ENCODE measurements at places on chromosomes 1 and 21.
A peak's percentile ranks its signal among the peaks of the same experiment; 100 is the strongest.

- no peak for DNase-seq
Measured at GRCh38 chr1:192787914-192788585, 20.8 kb upstream of the RGS2 start.

DNA sequence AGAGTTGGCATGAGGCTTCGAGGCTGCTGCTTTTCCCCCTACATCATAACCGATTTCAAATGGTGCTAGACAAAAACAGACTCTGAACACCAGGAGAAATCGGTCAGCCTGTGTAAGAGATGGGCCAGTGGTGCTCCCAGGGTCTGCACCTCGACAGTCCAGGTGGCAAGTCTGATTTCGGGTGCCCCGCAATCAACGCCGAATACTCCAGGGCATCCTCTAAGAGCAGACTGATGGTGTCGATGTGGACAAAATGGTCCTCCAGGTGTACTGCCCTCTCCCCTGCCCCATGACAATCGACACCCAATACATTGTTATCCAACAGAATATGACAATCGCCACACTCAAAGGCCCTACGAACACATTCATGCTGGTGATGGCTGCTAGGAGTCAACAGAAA is 50.0 kb downstream of the CD46 start:
- DNase-seq = no peak

- no peak for DNase-seq
Measured at GRCh38 chr1:165549973-165550372, 6.2 kb downstream of the LRRC52 start.

DNA sequence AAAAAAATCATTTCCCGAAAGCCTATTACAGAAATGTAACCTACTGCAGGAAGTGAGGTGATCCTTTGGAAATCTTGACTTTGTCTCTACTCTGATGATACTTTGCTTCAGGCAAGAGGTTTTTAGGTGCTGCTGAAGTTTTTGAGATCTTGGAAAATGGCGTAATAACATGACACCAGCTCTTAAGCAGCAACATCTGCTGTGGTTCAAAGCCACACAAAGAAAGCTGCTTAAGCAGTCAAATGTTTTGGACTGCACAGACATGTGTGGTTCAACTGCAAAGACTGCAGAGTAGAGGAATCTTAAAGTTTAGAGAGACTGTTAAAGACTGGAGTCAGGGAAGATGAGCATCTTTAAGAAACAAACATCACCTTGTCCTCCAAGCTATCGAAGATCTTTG is 139.0 kb downstream of the RASAL2 start:
- DNase-seq = no peak

DNA sequence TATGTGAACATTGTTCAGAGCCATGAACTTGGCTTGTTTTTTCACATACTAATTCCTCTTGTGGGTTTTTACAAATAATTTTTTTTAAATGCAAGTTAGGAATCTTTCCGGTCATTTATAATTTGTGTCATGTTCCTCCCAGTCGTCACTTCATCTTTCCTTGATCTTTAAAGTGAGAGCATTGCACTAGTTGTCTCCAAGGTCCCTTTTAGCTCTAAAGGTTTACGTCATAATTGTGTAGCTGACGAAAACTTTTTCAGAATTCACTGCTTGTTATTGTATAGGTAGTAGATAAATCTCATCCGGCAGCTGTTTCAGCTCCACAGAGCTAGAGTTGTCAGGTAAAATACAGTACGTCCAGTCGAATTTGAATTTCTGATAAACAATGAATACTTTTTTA is 33.6 kb downstream of the SOAT1 start:
- no peak for DNase-seq

DNA sequence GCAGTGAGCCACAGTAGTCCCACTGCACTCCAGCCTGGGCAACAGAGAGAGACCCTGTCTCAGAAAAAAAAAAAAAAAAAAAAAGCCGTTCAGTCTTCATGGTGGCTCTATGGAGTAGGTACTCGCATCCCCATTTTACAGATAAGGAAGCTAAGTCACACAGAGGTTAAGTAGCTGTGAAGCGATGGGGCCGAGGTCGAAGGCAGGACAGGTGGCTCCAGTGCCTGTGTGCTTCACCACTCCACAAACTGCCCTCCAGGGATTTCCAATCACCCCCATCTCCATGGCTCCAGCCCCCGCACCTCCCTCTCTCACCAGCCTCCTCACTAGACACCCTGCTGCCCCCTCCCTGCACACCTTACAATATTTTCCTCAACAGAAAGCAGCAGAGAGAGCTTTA is 61.9 kb downstream of the SYF2 start:
- DNase-seq = no peak

- no peak for DNase-seq
Measured at GRCh38 chr1:157152510-157152909, 14.3 kb upstream of the ETV3 start.

DNA sequence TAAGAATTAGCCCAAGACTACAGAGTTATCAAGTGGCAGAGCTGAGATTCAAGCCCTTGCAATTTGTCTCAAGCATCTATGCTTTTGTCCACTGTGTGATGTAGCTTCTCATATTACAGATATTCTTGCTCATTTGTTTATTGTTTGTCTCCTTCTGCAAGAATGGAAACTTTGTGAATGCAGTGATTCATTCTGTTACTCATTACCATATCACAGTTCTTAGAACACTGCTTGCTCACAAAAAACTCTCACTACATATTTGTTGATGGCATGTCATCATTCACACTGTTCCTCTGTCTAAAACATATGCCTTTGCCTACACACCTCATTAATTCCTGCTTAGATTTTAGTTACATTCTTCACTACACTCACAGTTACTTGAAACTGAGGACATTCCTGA is 1198.9 kb downstream of the PLA2G4A start:
- DNase-seq = no peak

DNA sequence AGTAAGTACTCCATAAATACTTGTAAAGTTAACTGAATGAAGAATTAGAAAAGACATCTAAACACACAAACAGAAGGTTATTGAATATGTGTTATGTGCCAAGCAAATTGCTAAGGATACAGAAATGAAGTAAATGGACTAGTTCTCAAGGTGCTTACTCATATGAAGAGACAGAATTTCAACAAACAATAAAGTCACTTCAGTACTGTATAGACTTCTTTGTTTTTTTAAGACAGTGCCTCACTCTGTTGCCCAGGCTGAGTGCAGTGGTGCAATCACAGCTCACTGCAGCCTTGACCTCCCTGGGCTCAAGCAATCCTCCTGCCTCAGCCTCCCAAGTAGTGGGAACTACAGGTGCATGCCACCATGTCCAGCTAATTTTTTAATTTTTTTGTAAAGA is 57.3 kb downstream of the SERBP1 start:
- DNase-seq = no peak

- peak; percentile 81 for DNase-seq
Measured at GRCh38 chr1:904310-904950, 19.3 kb upstream of the SAMD11 start.

DNA sequence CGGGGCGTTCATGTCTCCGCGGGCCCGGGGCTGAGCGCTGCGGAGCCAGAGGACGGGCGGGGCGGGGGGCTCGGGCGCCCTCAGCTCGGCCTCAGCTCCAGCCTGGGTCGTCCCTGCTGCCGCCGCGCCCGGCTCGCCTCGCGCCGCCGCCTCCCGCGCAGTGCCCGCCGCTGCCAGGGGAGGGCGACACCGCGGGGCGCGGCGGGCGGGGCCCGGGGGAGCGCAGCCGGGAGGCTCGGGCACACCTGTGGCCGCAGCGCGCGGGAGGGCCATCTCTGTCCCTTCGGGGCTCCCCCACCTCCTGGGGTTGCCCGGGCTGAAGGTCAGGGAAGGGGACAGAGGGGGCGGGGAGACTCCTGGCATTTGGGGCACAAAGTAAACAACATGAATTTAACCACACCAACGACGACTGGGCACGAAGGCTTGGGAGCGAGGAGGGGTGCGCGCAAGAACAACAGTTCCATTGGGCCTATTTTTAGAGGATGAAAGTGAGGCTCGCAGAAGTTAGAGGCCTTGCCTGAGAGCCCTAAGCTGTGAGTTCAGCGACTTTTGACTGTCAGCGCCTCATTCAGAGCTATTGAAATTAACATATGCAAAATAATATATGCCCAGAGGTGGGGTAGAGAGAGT is at the start of gene FAM131C:
FAM131C (minus strand) TSS at position 162 of the 630 bp plus-strand sequence. CDS start 209 bp downstream, outside the sequence.
- DNase-seq = peak; percentile 37

DNA sequence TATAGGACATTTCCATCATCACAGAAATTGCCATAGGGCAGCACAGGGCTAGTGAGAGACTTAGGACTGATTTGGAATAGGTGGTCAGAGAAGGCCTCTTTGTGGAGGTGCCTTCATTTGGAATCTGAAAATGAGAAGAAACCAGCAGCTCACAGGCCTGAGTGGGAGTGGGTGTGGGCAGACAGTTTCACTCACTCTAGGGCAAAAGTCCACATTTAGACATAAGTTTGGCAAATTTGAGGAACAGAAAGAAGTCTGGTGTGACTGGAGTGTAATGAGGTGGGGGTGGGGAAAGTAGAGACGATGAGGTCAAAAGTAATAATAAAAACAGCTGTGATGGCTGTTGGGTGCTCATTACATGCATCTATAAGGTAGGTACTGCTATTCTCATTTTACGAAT is 22.4 kb upstream of the BCAR3 start:
- no peak for DNase-seq

DNA sequence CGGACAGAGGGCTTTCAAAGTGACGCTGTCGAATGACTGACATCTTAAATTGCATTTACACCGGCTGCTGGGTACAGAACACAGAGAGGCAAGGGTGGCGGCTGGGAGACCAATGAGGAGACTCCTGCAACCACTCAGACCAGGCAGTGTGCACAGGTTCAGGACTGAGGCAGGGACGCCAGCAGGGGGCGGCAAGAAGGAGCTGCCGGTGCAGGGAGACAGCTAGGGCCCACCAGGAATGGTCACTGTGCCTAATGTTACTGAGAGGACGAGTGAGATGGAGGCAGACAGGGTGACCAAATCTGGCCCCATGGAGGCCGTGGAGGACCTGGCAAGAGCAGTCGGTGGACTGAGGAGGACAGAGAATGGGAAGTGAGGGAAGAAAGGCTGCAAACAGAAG is 23.5 kb downstream of the GLIS1 start:
- no peak for DNase-seq

- DNase-seq = no peak
Measured at GRCh38 chr1:205247130-205247921, 19.6 kb downstream of the TMCC2 start.

- DNase-seq = no peak
Measured at GRCh38 chr1:45629035-45629434, 5.2 kb upstream of the CCDC17 start.

DNA sequence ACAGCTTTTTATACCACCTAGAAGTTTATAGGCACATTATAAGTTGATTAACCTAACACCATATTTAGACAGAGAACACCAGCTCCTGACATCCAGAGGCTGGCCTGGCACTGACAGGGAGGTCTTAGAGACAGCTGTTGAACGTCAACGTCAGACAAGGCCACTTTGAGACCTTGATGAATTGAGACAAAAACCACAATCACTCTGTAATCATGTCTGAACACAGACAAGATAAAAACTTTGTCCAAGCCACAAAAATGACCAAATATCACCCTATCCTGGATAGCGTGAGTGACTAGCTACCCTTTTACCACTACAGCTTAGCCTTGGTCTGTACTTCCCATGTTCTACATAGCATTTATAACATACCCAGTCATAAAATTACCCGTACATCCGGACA is 403.6 kb upstream of the CHRM3 start:
- DNase-seq = no peak

GRCh38 chr1:110003747-110004428 is 19.3 kb downstream of the AHCYL1 start:
- DNase-seq = peak; percentile 49

GRCh38 chr1:32759997-32760623 is 57.0 kb downstream of the YARS1 start:
- DNase-seq = no peak

- DNase-seq = peak; percentile 44
Measured at GRCh38 chr1:32886004-32886827, at the start of gene HPCA. HPCA (plus strand) TSS chr1:32886491; CDS start chr1:32888899, 2,408 bp downstream.

- DNase-seq = no peak
Measured at GRCh38 chr1:174974711-174975119, 25.0 kb upstream of the CACYBP start.

DNA sequence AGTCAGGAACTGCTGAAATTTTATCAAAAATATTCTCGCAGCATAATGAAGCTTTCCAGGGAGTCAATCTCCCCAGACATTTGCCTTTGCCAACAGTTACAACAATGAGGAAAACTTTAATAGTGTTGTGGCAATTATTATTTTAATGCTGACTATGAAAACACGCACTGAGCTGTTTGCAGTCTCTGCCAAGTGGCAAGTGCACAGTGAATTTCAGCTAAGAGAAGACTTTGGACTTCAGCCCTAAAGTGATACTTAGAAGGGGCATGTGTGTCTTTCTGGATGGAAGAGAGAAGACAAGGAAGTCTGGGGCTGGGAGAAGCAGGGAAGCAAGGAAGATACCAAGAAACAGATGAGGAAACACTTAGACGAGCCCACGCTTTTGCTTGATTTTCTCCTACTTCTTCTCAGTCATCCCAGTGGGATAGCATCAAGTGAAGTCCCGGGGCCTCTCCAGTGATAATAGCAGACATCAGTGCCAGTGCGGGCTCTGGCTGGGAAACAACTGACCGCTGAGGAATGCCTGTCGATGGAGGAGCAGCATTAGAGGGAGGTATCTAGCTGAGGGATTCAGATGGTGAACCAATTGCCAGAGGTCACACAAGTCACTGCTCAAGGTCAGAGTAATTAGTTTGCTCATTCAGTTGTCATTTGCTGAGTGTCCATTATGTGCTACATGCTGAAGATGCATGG is 196.3 kb downstream of the TTLL7 start:
- no peak for DNase-seq

GRCh38 chr1:85427849-85428248 is 37.1 kb downstream of the DDAH1 start:
- DNase-seq = no peak

- DNase-seq = no peak
Measured at GRCh38 chr1:22729400-22729773, 18.7 kb downstream of the EPHB2 start.

DNA sequence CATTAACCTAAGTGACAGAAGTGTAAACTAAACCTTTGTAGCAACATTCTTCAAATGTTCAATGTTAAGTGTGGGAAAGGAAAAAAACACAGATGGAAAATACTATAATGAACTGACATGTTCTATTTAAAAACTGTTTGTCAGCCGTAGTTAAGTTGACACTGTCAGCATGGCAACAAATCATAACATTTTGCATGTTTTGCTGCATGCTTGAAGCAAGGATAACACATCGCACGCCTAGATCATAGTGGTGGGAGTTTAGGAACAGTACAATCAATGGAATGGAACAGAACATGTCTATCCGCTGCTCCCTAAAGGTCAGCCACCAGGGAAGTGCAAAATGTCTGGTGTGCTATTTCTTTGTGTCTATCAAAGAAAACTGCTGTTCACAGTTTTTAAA is 62.5 kb upstream of the ESRRG start:
- no peak for DNase-seq

- no peak for DNase-seq
Measured at GRCh38 chr1:6686294-6686693, 15.3 kb downstream of the DNAJC11 start.

Measured in T-helper 2 cell treated with Interferon-gamma antibody and Interleukin-4, amounts not matched to agents 5 μg/mL and 100 μg/mL, for 36 hours (primary cell).